ENCODE measurements at places on chromosomes 5 and 9.
A peak's percentile ranks its signal among the peaks of the same experiment; 100 is the strongest.

DNA sequence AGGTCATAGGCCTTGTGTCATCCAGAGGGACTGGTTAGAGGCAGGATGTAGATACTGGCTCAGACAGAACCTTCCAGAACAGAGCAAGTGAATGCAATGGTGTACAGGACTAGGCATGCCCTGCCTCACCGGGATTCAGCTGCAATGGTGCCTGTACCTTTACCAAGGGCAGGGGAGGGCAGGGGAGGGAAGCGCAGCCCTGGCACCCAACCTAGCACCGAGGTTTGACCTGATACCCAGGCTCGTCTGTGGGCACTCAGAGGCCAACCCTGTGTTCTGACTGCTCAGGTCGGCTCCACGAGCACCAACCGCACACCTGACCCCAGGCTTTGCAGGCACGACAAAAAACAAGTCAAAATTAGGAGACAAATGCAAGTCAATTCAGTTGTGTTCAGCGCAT is 47.3 kb upstream of the GFPT2 start:
- DNase-seq: no peak

- no peak for DNase-seq
Observed at GRCh38 chr9:107422189-107423185, 67.1 kb downstream of the KLF4 start.

DNA sequence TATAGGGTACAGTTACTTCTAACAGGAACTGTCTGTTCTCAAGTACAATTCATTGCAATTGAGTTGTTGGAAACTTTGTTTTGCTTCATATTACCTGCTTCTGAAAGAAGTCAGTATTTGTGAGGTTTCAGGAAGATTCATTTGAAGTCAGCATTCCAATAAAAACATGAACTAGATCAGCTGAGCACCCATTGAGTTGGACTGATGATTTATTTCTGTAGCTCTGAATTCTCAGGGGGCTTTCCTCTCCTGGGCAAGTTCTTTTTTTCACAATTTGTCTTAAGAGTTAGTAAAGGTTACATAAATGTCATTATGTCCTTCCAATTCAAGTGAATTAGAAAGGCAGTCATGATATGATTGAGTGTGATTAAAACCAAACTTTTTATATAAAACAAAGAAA is 16.2 kb upstream of the KIF2A start:
- DNase-seq: no peak

DNA sequence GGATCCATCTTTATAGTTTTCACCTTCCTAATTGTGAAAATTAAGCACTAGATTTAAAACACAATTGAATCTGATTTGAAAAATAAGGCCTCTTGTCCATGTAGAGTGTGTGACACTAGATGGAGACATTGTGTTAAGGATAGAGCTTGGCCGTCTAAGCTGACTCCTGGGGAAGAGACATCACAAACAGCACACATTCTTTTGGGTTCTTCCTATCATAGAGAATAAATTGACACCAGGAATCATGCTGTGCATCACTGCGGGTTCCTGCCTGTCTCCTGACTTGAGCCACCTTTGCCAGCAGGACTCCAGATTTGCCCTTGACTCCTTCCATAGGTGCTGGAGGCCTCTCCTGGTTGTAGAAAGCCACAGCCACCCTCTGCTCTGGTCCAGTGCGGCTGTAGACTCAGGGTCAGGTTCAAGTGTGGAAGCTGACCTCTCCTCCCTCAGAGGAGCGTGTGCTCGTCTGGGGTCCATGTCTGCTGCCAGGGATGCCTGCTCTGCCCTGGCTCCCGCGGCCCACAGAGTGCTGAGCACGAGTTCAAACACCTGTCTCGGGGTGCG is 11.2 kb downstream of the ROPN1L start:
- no peak for DNase-seq

DNA sequence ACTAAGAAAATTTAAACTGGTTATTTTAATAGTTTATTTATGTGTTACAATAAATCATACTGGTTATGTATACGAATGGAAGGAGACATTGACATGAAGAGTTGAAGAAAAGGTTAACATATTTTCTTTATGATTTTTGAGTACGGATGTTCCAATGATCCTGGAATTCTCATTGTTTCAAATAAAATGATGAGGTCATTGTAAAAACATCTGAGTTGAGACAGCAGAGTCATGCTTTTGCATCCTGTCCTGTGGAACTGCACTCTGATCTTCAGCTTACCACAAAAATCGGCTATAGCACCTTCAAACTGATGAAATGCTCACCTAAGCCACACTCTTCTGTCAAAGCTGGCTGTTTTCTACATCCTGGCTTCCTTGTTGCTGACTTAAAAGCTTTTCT is 67.8 kb downstream of the PTCD2 start:
- no peak for DNase-seq

- DNase-seq: no peak
Observed at GRCh38 chr5:181199881-181200638, 4.9 kb downstream of the TRIM7 start.

DNA sequence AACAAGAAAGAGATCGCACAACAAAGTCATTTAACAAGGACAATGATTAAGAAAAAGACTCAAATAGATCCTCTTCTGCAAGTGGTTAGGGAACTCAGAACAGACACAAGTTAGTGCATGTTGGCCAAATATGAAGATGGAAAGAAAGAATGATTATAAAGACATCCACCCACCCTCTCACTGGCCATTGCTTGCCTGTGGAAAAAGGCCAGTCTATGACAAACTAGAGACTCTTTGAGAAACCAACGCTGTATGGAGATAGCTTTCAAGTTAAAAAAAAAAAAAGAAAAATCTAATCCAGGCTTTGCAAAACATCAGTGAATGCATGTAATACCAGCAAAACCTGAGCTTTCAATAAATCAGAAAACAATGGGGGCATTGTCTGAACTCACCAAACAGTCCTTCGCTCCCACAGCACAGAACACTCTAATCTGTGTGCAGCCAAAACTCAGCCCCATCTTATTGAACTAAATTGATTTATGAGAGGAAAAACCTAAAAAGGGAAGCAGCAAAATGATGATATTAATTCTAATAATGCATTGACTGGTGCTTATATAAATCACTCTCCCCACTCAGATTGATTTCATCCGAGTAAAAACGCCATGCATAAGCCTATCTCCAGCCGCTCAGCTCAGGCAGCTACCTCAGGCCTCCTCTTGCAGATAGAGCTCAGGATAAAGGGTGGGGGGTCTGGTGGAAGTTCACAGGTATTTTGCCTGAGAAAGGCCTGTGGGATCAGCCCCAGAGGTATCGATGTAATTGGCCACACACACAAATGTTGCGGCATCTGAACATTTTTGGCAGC is 547.1 kb downstream of the CCDC171 start:
- no peak for DNase-seq

DNA sequence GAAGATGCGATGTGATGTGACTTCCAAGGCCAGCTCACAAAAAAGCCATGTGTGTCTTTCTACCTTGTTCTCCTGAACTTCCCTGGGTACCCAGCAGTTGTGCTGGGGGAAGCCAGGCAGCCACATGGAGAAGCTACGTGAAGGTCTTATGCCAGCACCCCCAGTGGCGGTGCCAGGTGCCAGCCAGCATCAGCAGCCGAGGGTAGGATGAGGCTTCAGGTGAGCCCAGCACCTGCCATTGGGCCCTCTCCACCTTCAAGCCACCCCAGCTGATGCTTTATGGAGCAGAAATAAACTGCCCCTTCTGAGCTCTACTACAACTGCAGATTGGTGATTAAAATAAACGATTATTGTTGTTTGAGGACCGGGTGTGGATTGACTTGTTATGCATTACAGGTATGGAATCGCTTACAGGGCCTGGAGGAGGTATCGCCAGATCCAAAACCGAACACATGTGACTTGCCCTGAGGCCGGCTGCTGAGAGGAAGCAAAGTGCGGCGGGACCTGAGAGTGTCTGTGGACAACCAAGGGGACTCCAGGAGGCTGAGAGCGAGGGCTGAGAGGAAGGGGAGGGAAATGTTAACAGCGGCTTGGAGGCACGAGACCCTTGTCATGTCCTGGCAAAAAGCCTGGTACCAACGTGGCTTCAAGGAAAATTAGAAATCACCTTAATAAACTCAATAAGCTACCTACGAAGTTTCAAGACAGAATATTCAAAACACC is 36.0 kb upstream of the OLFM1 start:
- DNase-seq: no peak

- peak; percentile 88 for DNase-seq
Observed at GRCh38 chr5:174419540-174420132, 304.7 kb upstream of the MSX2 start.

GRCh38 chr9:110334871-110335270 is 2.8 kb downstream of the TXNDC8 start:
- no peak for DNase-seq

- no peak for DNase-seq
Observed at GRCh38 chr9:68705531-68706362, 707 bp downstream of the PIP5K1B start.

- DNase-seq: no peak
Observed at GRCh38 chr9:134494905-134495304, 146.7 kb upstream of the COL5A1 start.

DNA sequence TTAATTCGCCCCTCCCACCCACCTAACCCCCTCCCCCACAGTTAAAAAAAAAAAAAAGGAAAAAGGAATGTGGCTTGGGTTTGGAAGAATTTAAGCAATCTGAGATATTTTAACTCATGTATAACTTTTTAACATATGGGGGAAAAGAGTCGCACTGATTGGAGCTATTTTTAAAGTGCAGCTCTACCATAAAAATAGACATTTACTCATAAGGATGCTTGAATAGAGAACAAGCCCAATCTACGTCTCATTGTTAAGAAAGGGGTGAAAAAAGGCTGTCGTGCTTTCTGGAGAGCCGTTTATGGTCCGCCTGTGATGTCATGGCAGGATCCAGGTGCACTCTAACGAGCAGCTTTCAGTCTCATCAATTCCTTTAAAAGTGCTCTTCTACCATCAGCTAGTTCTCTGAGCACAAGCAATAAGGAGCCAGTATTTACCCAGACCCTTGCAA is 142.4 kb downstream of the ELAVL2 start:
- DNase-seq: no peak

DNA sequence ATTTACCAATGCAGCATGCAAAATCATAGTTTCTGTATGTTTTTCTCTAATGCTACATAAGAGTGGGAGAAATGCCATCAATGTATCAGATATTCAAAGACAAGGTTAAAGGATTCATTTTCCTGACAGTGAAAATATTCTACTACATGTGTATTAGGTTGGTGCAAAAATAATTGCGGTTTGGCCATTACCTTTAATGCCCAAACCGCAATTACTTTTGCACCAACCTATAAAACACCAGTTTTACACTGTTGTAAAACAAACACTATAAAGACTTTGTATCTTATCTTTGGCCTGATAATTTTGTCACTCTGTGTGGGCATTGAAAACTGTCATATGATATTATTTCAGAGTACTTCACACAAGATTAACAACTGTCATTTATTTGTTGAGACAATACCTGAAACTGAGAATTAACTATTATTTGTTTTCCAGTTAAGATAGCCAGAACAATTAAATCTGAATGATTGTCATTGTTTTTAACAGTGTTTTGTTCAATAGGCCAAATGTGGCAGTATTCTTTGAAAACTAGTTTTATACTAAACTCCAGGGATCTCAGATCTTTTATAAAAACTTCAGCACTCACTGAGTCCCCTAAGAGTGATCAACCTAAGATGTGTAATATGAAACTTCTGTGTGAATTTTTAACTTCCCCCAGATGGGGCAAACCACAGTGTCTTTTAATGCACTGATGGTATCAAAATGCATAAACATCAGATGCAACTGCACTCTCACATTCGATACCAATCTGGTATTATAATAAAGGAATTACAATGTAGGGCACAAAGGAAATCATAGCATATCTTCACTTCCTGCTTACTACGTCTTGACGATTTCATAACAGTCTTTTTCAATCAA is 53.8 kb upstream of the FBN2 start:
- DNase-seq: no peak
